ENCODE measurements at places on chromosomes 2 and 18.
A peak's percentile ranks its signal among the peaks of the same experiment; 100 is the strongest.

DNA sequence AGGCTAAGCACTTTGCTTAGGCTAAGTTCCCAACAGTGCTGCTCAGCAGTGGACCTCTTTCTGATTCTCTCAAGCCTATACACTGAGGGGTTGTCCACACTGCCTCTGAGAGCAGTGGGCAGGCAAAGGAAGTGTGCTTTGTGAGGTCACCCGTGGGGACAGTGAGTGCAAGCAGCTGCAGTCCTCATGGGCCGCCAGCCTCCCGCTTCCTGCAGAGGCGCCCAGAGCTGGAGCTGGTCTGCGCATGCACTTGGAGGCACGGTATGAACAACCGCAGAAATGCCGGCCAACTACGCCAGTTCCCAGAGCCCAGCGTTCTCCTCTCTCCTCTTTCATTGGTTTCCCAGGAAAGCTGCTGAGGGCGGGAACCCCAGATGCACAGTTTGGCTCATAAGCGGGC is 149.5 kb upstream of the DLX2 start:
- no peak for DNase-seq

- no peak for DNase-seq
Observed at GRCh38 chr2:197958592-197959150, 154.3 kb downstream of the PLCL1 start.

- no peak for DNase-seq
Observed at GRCh38 chr18:48945953-48946217, 4.9 kb downstream of the SMAD7 start.

GRCh38 chr18:64219517-64219916 is 70.6 kb upstream of the LINC00305 start:
- no peak for DNase-seq

- DNase-seq, result peak; percentile 38
Observed at GRCh38 chr2:64945973-64946768, 43.0 kb upstream of the SLC1A4 start.

DNA sequence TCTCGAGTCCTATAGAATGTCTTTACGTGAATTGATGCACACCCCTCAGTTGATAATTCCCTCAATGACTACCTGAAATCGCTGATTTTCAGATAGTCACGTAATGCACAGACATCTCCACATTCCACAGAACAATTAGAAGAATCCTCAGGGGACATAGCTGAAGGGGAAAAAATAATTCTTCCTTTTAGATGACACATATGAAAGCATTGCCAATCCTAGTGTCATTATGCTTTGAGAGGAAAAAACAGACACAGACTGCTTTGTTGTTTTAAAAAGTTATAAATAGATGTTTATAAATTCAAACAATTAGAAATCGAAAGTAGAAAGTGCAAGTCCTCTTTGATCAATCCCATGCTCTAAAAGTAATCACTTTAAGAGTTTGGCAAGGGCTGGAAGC is 100.6 kb upstream of the FN1 start:
- no peak for DNase-seq

GRCh38 chr2:140136366-140136765 is 1356.2 kb upstream of the NXPH2 start:
- no peak for DNase-seq

GRCh38 chr2:112481528-112482233 is at the start of gene TTL:
TTL (plus strand) TSS chr2:112482156; CDS start chr2:112482345, 189 bp downstream.
- DNase-seq, result peak; percentile 28
